ENCODE measurements at places on chromosomes 2 and 18.

- DNase-seq = no peak
These were observed 42.7 kb upstream of the GLS start for GRCh38 chr2:190837952-190838361.

- DNase-seq = no peak
These were observed 31.5 kb upstream of the TSPYL6 start for GRCh38 chr2:54287532-54287931.

- no peak for DNase-seq
These were observed 2.7 kb downstream of the CCDC88A start for GRCh38 chr2:55416786-55417568.

DNA sequence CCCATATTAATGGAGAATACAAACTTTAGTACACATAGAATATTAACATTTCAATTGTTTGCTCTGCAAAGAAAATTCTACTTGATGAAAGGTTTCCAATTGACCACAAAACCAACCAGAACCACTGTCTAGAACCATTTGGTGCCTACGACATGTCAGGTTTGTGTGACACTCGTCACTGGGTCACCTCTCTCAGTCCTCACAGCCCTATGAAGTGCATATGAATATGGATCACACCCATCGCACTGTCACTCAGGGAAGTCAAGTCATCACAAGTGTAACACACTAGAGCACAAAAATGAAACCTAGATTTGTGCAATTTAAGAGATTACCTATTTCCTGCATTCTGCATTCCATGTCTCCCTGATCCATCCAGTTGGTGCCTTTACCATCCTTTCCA, 43.7 kb downstream of the PTPN2 start:
- DNase-seq = no peak

- no peak for DNase-seq
These were observed 155.3 kb downstream of the PRKCE start for GRCh38 chr2:45806563-45807358.

- no peak for DNase-seq
These were observed 122.3 kb downstream of the RTN4 start for GRCh38 chr2:54927751-54928615.

GRCh38 chr2:55430211-55430975, 10.7 kb upstream of the CCDC88A start:
- DNase-seq = peak; percentile 36

- peak; percentile 6 for DNase-seq
These were observed 82.8 kb upstream of the ZNF521 start for GRCh38 chr18:25434745-25435144.

GRCh38 chr2:226953826-226954225, 118.0 kb downstream of the RHBDD1 start:
- no peak for DNase-seq
